Stimulated activated CD4-positive, alpha-beta T cell treated with anti-CD3 and anti-CD28 coated beads, Interleukin-15, amount 100 ng/mL, for 1 hour (primary cell): ENCODE measurements at places on chromosomes 3 and 15.

DNA sequence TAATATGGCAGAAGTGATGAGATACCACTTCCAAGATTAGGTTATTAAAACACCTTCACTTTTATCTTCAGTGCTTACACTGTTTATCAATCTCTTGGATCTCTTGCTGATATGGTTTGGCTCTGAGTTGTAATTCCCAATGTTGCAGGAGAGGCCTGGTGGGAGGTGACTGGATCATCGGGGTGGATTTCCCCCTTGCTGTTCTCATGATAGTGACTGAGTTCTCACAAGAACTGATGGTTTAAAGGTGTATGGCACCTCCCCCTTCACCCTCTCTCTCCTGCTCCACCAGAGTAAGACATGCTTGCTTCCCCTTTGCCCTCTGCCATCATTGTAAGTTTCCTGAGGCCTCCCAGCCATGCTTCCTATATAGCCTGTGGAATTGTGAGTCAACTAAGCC is 11.8 kb downstream of the GOLIM4 start:
- DNase-seq: no peak

GRCh38 chr15:89309993-89310392 is 24.6 kb downstream of the POLG start:
- DNase-seq: no peak

GRCh38 chr15:98933406-98933805 is 74.2 kb downstream of the PGPEP1L start:
- no peak for DNase-seq

DNA sequence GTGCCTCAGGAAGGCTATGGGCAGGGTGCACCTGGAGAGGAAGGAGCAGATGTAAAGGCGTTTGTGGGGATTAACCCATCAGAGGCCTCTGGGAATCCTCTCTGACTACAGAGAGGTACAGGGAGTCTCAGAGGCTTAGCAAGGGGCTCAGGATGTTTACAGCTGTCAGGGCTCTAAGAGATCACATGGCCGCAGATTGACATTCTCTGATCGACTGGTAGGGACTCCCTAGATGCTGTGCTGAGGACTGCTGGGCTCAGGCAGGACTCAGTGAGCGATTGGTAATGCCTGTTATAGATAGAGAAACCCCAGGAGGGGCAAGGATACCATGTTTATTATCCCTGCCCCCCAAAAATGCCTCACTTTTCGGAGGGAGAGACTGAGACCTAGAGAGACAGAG is 103.5 kb downstream of the CORO2B start:
- DNase-seq: no peak

- no peak for DNase-seq
Observed at GRCh38 chr3:27105904-27106303, 263.3 kb downstream of the NEK10 start.

GRCh38 chr3:133368371-133369067 is 31.3 kb upstream of the BFSP2 start:
- DNase-seq: no peak

GRCh38 chr3:126522363-126522788 is 1.6 kb upstream of the CHST13 start:
- no peak for DNase-seq
